CD4-positive, alpha-beta T cell treated with Interleukin-15 for 4 hours (primary cell): ENCODE measurements at places on chromosomes 2 and 18.

DNA sequence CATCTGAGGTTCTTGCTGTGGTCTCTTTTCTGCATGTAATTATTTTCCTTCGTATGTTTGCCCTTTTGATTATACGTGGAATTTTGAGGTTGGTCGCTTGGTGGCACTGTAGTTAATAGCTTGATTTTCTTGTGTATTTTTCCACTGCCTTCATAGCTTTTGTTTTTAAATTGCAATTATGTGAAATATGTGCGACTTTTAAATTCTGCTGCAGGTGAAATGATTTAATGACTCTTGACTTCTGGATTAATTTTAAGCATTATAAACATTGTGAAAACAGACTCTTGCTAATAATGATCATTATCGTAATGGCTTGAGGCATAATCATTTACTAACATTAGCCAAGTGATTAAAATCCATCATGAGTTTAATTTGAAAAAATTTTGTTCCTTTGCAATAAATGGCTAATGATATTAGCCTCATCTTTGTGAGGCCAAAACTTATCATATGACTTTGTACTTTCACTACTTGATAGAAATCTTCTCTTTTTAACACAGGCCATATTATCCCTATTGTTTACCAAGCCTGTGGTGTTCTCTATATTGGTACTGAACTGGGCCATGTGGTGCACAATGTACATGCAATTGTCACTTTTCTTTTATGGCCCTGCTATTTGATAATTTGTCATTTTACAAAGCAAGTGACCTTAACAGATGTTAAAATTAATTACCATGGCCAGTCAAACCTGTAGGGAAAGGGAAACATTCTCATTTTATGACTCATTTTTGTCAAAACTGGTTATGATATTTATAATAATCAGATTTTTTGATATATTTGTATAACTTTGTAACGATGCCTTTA, 62.8 kb upstream of the NEUROD1 start:
- DNase-seq: peak; percentile 37

DNA sequence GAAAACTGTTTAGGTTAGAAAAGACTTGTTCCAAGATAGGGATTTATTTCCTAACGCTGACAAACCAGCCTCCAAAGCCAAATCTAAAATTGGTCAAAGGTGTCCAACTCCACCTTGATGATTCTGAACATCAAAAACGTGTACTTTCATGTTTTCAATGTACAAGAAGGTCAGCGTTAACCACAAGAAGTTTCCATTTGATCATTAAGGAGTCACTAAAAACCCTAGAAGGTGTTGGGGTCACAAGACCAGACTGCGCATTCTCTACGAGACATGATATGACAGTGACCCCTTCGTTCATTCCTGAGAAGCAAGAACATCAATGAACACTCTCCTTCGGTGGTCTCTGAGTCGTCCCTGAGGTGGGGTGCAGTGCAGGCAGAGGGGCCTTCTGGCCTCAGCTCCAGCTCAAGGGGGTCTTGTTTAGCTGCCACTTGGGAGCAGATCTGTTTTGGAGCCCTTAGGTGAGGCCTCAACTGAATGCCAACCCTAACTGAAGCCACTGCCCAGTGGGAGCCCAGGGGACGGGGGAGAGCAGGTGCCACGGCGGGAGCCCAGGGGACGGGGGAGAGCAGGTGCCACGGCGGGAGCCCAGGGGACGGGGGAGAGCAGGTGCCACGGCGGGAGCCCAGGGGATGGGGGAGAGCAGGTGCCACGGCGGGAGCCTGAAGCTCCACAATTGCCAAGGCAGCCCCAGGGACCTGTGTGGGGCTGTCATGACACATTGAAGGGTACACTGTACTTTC, 55.2 kb downstream of the PARD6G start:
- DNase-seq: no peak

GRCh38 chr2:134539981-134540380, 178.8 kb downstream of the TMEM163 start:
- no peak for DNase-seq

GRCh38 chr2:85886590-85886989, 2.2 kb downstream of the ST3GAL5 start:
- peak; percentile 39 for DNase-seq

DNA sequence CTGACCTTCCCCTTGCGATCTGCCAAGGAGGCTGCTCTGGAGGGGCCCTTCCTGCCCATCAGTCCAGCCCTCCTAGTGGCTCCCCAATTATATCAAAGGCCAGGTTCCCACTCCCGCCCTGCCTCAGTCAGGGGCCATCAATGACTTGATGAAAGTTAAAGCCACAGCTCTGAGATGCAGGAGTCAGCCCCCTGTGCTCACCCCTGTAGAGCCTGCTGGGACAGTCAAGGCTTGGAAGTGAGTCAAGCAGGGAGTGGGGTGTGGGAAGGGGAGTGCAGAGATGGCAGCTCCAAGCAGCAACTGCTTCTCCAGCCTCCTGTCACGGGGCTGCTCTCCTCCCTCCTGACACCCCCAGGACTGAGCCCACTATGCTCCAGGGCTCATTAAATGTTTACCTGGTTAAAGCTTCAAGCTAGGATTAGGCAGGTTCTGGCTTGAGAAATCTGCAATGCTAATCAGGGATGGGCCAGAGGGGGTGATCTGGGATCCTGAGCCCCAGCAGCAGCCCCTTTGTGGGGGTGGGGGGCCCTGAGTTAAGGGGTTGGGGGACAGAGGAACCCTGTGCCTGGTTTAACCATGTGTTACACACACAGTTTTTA, 42.7 kb upstream of the ALK start:
- DNase-seq: no peak

- DNase-seq: no peak
These were observed 9.7 kb downstream of the E2F6 start for GRCh38 chr2:11456251-11456650.

DNA sequence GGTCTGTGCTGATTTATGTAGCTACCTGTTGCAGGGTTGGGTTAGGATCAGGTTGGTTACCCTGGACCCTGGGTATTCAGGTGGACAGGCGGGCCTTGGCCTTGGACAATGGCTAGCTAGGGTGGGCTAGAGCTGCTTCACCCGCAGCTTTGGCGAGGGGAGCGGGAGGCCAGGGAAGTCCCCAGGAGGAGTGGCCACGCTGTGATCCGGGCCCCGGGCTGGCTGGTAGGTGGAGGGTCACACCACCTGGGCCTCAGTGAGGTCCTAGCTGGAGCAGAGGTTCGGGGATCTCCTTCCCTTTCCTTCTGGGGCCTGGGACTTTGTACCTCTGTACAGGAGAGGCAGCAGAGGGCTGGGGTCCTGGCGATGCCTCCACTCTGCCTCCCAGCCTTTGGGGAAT, 9.8 kb downstream of the RTP5 start:
- DNase-seq: no peak

GRCh38 chr2:144288438-144288837, 231.5 kb downstream of the ZEB2 start:
- DNase-seq: no peak

DNA sequence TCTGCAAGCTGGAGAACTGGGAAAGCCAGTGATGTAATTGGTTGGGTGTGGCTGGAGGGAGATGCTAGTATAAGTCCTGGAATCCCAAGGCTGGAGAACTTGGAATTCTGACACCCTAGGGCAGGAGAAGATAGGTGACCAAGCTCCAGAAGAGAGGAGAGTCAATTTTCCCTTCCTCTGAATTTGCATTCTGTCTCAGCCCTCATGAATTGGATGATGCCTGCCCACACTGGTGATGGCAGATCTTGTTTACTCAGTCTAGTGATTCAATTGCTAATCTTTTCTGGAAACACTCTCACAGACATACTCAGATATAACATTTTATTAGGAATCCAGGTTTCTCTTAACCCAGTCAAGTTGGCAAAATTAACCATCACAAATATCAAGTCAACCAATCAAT, 287.2 kb downstream of the RDH14 start:
- no peak for DNase-seq

GRCh38 chr2:154623819-154624218, 74.7 kb upstream of the KCNJ3 start:
- DNase-seq: no peak

- DNase-seq: no peak
These were observed 38.0 kb downstream of the KIF5C start for GRCh38 chr2:148913061-148913460.

DNA sequence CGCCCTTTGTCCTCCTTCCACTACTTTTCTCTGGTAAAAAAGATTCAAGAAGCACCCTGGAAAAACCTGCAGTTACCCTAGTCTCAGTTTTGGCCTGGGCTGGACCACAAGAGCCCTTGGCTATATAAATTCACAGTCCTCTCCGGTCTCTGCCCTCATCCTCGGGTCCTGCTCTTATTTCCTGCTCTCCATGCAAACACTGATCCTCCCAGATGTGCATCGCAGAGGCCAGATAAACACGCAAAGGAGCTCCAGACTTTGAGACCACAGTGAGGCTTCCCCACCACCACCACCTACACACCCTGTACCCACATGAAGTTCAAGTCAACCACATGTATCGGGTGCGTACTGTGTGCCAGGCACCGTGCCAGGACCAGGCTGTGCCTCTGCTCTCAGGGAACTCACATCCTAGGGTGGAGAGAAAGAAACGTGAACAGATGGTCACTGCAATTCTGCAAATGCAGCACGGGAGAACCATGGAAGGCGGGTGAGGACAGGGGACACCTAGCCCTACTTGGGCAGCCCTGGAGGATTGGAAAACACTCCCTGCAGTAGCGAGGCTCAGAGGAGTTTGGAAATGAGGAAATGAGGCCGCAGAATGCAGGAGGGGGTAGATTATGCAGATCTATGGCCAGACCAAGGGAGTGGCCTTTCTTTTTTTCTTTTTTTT, 7.4 kb downstream of the CTDSP1 start:
- peak; percentile 71 for DNase-seq

- no peak for DNase-seq
These were observed 19.8 kb upstream of the L3MBTL4 start for GRCh38 chr18:6434481-6434880.

- no peak for DNase-seq
These were observed 37.7 kb downstream of the NETO1 start for GRCh38 chr18:72830109-72830508.

DNA sequence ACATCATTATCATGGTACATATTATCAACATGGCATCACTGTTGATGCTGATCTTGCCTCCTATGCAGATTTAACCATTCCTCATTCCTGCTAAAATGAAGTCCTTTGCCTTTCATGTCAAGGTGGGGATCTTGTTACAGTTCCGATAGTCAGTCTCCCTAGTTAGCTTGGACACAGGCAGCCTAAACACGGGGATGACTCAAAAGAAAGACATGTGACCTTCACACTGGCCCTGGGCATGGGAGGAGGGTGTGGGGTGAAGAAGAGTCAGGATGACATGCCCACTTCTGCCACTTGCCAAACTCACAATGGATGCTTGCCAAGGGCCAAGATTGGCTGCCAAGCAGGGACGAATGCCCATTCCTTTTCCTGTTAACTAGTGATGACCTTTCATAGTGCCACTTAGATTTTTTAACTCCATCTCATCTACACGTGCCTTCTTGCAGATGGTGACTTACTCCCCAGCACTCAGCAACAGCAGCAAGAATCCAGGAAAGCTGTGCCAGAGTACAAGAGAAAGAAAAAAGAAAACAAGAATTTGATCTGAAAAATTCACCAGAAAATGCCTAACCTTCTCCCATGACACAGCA, 13.9 kb upstream of the SLC1A4 start:
- DNase-seq: no peak

DNA sequence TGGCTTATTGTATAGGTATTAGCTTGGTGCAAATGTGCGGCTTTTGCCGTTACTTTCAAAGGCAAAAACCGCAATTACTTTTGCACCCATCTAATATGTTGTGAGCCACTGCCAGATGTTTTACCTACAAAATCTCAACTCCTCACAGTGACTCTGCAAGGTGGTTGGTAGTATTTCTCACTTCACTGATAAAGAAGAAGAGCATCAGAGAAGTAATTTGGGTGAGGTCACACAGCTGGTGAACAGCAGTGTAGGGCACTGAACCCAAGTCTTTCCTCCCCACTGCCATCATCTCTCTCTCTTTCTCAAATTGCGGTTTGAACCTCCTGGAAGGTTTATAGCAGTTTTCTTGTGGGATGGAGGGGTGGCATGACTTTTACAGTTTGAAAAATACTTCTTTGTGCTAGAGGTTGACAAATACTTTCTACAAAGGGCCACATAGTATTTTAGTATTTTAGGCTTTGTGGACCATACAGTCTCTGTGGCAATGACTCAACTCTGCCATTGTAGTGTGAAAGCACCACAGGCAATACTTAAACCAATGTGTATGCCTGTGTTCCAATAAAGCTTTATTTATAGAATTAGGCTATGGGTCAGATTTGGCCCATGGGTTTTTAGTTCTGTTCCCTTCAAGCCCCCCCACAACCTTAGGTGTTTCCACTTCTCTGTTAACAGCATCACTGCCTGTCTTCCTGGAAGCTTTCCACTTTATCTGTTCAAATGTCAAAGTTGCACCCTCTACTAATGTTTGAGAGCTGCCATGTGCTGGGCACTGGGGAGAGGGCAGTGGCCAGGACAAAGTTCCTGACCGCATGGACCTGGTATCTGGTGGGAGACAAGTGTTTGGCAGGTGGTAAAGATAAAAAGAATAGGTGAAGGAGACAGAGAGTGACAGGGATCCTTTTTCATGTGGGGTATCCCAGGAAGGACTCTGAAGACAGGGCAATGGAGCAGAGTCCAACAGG, 30.1 kb downstream of the FHOD3 start:
- no peak for DNase-seq

- no peak for DNase-seq
These were observed 336.4 kb upstream of the FSHR start for GRCh38 chr2:49490710-49491109.

DNA sequence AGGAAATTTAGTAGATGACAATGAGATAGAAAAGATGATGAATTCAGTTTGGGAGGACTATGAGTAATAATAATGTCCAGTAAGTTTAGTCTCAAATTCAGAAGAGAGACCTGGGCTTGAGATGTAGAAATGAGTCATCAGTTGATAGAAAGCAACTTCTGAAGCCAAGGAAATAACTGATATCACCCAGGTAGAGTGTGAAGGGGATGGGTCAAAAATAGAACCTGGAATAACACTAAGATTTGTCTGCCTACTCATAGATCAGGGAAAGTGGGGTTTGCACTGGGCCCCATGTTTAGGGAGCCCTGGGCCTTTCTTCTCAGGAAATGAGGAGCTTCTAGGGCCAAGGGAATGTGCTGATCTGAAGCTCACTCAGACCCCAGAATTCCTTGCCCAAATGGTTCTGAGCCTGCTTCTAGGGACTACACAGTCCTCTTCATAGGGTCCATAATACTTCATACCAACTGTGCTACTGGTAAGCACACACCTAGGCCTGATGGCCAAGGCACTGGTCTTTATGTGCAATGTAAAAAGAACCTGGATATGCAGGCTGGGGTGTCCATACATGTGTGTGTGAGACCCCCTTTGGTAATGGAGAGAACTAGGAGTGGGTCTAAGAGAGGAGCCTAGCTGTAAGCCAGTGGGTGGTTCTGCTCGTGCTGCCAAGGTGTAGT, 141.2 kb downstream of the IKZF2 start:
- DNase-seq: no peak

- no peak for DNase-seq
These were observed 142.5 kb downstream of the SPHKAP start for GRCh38 chr2:228038967-228039366.

- DNase-seq: no peak
These were observed 68.8 kb upstream of the SPTBN1 start for GRCh38 chr2:54387059-54387991.

GRCh38 chr2:239372835-239373234, 28.0 kb downstream of the HDAC4 start:
- DNase-seq: no peak

- DNase-seq: no peak
These were observed 198.3 kb downstream of the LDLRAD4 start for GRCh38 chr18:13416848-13417247.
